ENCODE measurements at places on chromosomes 11 and 22.
A peak's percentile ranks its signal among the peaks of the same experiment; 100 is the strongest.

- DNase-seq, result no peak
Observed at GRCh38 chr11:67276781-67277230, 10.5 kb downstream of the GRK2 start.

DNA sequence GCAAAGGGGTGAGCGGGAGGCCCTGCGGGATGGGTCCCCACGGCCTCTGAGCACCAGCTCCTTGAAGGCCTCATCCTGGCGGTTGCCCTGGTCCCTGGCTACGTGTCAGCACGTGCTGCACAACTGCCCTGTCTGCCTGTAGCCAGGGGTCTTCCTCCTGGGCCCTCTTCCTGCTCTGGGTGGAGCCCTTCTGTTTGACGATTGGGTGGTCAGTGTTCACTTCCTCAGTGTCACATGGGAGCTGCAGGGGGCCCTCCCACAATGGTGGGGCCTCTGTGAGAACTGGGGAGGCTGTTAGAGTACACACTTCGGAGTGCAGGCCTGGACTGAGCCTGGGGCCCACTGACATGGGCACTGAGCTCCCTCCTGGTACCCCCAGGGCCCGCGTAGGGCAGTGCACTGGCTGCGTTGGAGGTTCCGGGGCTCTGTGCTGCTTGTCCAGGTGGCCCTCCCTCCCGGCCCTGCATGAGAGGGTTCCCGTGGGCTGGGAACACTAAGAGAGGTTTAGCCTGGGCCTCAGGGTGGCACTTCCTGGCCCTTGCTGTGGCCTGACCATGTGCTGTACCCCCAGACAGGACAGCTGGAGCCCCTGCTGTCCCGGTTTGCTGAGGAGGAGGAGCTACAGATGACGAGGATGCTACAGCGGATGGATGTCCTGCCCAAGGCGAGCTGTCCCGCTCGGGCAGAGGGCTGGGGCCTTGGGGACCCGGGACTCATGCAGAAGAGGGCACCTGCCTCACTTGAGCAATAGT lies 13.8 kb downstream of the DGCR6L start:
- no peak for DNase-seq

GRCh38 chr11:68990995-68991780 lies 10.4 kb upstream of the MRGPRD start:
- no peak for DNase-seq

- DNase-seq, result peak; percentile 85
Observed at GRCh38 chr11:73288873-73289707, 17.0 kb downstream of the P2RY6 start.

DNA sequence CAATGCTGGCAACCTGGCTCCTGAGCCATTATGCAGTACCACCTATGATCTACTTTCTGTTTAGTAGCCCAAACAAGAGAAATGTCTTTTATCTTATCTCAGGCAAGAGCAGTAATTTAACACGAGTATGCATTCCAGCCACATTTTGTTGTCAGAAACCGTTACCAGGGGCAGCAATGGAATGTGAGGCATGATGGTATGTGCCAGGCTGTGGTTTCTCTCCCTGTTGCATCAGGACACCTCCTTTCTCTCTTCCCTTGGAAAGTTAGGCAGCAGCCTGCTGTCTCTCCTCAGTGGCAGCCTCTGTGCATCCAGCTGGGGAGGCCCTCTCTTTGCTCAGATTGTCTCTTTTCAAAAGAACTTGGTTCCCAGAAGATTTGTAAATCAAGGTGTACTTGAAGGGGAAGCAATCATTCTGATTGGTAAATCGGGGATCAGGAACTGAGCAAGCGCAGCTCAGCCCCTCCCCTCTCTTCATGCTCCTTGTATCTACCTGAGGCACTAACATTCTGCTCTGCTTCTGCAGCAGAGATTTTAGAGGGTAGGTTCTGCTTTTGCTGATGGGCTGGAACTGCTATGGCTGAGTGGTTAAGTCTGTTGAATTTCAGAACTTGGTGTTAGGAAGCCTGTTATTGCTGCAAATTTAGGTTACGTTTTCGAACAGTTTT lies 229.2 kb downstream of the ADAMTS15 start:
- DNase-seq, result peak; percentile 88
